ENCODE measurements at places on chromosomes 2 and 18. TPM values are rescaled to one million over a fixed set of nuclear protein-coding genes. Genes with fewer than 3 reads are reported as not detected.

ITGB6 gene
- not detected for total RNA-seq

HOXD11 gene
- total RNA-seq: not detected

TLX2 gene
- total RNA-seq: not detected

PLGLB1 gene
- total RNA-seq: 0.75 TPM

NT5DC4 gene
- not detected for total RNA-seq

FIGN gene
- total RNA-seq: 6.6 TPM

CD207 gene
- not detected for total RNA-seq

EMILIN1 gene
- total RNA-seq: 16.6 TPM

CCNYL1 gene
- total RNA-seq: 47.3 TPM

DLGAP1 gene
- total RNA-seq: 0.81 TPM

DNA sequence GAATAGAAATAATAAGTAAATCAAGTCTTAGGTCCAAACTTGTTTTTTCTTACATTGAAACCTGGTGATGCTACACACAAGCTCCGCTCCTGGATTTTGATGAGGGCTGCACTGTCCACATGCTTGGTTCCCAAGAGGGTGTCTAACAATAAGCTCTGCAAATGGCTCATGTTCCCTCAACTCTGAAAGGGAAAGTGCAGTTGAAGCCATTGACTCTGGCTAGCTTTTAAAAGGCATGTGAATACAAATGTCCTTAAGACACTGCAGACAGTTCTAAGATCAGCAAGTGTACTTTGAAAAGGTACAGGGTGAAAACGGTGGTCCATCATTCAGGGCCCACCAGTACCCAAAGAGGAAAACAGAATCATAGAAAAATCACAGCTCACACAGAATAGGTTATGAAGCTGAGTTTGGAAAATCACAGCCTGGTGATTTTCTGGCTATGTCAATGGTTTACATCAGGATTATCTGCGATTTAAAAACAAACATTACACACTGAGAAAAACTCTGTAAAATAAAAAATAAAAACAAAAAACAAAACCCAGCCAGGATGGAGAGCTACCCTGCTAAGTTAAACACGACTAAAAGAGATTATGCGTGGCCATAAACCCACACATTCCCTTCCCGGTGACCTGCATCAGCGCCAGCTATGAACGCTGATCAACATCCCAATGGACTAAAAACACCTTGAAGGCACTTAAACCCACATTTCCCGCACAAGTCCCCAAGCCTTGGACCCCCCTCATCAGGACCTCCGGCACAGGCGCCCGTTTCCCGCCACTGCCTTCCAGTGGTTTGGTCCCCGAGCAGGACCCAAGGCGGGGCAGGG is 554 bp downstream of the PFN4 start:
- peak overlapping the region; percentile 50 for H3K4me3 ChIP-seq
- H3K27ac ChIP-seq: peak overlapping the region; percentile 77
- peaks cover 22% of the 10 kb centered on the region for H3K4me1 ChIP-seq
- no peaks in the 10 kb centered on the region for H3K36me3 ChIP-seq
- no peaks in the 10 kb centered on the region for H3K27me3 ChIP-seq

- no peak for DNase-seq
- no peak overlapping the region for H3K4me3 ChIP-seq
- H3K4me1 ChIP-seq: no peaks in the 10 kb centered on the region
- no peaks in the 10 kb centered on the region for H3K36me3 ChIP-seq
- no peaks in the 10 kb centered on the region for H3K27me3 ChIP-seq
These were observed 292.6 kb upstream of the CYRIA start for GRCh38 chr2:16958266-16958665.

- H3K27ac ChIP-seq: no peak overlapping the region
- no peak for DNase-seq
- no peaks in the 10 kb centered on the region for H3K36me3 ChIP-seq
- H3K27me3 ChIP-seq: peaks cover 3% of the 10 kb centered on the region
These were observed 20.0 kb downstream of the GREB1 start for GRCh38 chr2:11553661-11554398.

DNA sequence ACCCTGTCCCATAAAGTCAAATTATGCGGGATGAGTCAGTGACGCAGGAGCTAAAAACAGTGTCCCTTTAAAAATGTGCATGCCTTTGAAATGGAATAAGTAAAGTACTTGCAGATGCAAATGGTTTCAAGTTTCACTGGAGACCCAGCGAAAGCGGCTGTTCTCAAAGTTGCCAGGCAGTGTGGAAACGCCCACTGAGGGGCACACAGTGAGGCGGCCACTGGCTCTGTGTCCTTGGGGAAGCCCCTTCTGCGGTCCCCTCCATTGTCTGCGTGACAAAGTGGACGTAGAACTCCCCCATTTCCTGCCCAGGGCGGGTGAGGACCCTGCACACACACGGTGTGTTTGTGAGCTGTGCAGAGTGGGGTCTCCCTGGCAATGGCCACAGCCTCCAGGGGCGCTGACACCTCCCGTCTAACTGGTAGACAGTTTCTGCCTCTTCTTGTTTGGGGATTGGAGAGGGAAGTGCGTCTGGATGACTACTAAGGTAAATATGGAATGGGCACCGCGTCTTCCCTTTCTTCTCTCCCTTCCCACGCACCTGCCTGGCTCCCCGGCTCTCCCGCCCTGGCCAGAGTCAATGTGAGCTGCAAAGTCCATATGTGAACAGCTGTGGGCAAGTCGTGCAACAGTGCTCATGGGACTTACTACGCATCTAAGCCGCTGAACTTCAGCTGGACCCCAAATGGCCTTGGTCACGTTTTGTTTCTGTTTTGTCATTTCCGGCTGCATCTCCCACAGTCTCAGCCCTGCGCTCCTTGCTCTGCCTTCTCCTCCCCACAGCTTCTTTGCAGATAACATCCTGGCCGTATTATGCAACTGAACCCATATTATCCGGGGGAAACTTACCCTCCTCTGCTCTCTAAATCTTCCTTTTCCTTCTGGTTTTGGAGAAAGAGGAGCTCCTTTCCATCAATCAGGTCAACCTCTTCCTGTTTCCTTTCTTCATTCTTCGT is 33.7 kb upstream of the ZNF516 start:
- H3K4me1 ChIP-seq: no peaks in the 10 kb centered on the region
- no peaks in the 10 kb centered on the region for H3K36me3 ChIP-seq
- H3K27ac ChIP-seq: no peak overlapping the region
- DNase-seq: no peak
- peaks cover 6% of the 10 kb centered on the region for H3K27me3 ChIP-seq

DNA sequence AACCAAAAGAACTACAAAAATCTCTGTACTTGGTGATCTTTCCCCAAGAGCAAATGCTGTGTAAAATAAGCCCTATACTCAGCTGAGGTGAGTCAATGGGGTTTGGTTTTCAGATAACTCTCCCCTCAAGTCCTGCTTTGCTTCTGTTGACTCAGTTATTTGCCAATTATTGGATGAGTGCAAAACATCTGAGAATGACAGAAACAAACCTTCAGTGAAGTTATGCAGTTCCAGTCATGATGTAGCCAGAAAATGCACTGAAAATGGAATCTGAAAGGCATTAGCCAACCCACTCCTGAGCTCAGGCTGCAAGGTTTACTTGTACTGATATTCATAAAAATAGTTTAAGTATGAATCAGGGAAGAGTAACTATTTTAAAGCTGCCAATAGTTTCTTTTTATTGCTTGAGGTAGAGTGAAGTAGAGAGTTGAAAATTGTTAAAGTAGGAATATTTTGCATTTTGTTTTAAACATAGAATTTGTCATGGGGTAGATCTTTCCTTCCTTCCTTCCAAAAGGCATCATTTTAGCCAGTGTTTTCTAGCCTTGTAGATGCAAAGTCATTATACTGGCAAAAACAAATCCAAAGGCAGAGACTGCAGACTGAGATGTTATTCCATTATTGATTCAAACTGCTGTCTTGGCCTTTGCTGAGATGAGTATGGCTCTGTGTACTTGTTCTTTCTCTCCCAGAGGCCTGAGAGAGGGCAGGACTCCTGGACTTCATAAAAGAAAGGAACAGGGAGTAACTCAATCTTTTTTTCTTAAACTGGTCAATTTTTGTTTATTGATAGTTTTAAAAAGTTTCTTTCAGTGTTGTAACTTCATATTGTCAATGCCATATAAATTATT is 215.3 kb downstream of the RND3 start:
- H3K4me1 ChIP-seq: peaks cover 7% of the 10 kb centered on the region
- H3K27me3 ChIP-seq: no peaks in the 10 kb centered on the region
- no peaks in the 10 kb centered on the region for H3K36me3 ChIP-seq
- DNase-seq: no peak

DNA sequence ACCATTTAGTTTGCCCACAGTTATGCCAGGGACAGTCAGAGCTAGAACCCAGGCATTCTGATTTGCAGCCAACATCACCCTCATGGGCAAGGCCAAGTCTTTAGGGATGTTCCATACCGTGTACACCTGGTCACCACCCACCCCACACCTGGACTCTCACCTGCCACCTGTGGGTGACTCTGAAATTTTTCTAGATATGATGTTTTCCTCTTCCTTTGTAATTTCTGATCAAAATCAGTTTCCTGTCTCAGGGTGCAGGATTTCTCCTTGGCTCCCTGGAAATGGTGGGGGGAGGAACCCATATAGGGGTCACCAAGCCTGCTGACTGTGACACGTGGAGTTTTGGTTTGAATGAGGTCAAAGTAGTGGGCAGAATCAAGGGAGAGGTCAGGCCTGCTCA is 138.2 kb downstream of the ACOXL start:
- no peak overlapping the region for H3K27ac ChIP-seq
- H3K36me3 ChIP-seq: no peaks in the 10 kb centered on the region
- no peaks in the 10 kb centered on the region for H3K4me1 ChIP-seq

DNA sequence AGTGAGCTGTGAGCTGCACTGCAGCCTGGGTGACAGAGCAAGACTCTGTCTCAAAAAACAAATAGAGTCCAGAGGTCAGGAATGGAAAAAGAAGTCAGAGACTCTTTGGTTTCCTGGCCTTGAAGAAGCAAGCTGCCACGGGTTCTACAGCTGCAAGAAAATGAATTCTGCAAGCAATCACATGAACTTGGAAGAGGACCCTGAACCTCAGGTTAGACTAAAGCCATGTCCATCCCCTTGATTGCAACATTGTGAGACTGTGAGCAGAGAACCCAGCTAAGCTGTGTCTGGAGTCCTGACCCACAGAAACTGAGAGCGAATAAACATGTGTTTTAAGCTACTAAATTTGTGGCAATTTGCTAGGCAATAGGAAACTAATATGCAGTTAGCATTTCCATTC is 12.9 kb upstream of the MIB1 start:
- H3K4me3 ChIP-seq: no peak overlapping the region
- no peaks in the 10 kb centered on the region for H3K27me3 ChIP-seq
- no peaks in the 10 kb centered on the region for H3K36me3 ChIP-seq
- DNase-seq: no peak
- no peak overlapping the region for H3K27ac ChIP-seq

GRCh38 chr18:63977040-63977439 is 7.2 kb downstream of the SERPINB8 start:
- no peaks in the 10 kb centered on the region for H3K27me3 ChIP-seq
- H3K27ac ChIP-seq: no peak overlapping the region
- DNase-seq: no peak
- H3K4me1 ChIP-seq: peaks cover 2% of the 10 kb centered on the region
- no peak overlapping the region for H3K4me3 ChIP-seq
- H3K36me3 ChIP-seq: peaks cover 7% of the 10 kb centered on the region

DNA sequence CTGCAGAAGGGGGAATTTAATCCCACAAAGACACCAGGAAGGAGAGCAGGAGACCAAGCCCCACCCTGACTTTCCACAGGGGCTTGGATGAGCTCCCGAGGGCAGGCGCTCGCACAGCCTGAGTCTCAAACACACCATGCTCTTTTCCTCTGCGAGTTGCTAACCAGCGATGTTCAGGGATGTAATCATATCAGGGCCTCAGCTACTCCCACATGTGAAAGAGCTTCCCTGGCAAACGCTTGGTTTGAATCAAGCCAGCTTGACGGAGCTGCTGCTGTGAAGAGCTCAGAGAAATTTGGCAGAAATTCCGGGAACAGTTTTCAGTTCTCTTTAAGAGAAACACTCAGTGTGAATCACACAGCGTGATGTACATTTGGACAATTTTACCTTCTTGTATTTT is 385.8 kb downstream of the GALR1 start:
- no peaks in the 10 kb centered on the region for H3K27me3 ChIP-seq
- no peak overlapping the region for H3K27ac ChIP-seq
- no peak for DNase-seq
- H3K4me1 ChIP-seq: no peaks in the 10 kb centered on the region
- H3K4me3 ChIP-seq: no peak overlapping the region

- peak overlapping the region; percentile 2 for H3K27ac ChIP-seq
- H3K27me3 ChIP-seq: no peaks in the 10 kb centered on the region
- peak; percentile 51 for DNase-seq
These were observed 52.9 kb upstream of the NABP1 start for GRCh38 chr2:191625016-191625415.

- H3K4me1 ChIP-seq: no peaks in the 10 kb centered on the region
- H3K4me3 ChIP-seq: no peak overlapping the region
- no peak overlapping the region for H3K27ac ChIP-seq
- no peak for DNase-seq
- no peaks in the 10 kb centered on the region for H3K27me3 ChIP-seq
These were observed 63.6 kb upstream of the HDAC4 start for GRCh38 chr2:239464166-239465016.

DNA sequence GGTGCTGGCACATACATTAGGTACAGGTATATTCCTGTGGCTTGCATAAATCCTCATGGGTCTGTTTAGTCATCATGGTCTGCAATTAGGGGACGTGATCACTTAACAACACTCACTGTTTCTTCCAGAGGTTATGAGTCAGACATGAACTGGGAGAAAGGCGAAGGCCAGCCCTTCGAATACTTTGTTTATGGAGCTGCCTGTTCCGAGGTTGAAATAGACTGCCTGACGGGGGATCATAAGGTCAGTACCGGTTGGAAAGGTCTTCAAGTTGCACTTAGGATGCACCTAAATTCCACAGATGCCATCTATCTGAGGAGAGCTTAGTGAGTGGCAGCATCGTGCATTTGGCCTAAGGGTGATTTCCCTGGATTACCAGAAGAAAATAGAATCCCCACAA is 76.9 kb downstream of the AOX1 start:
- no peak for DNase-seq
- no peak overlapping the region for H3K4me3 ChIP-seq
- no peaks in the 10 kb centered on the region for H3K36me3 ChIP-seq
- no peaks in the 10 kb centered on the region for H3K4me1 ChIP-seq

- H3K4me1 ChIP-seq: peaks cover 12% of the 10 kb centered on the region
- no peaks in the 10 kb centered on the region for H3K36me3 ChIP-seq
- DNase-seq: no peak
- H3K4me3 ChIP-seq: no peak overlapping the region
- no peaks in the 10 kb centered on the region for H3K27me3 ChIP-seq
- no peak overlapping the region for H3K27ac ChIP-seq
These were observed 132.8 kb downstream of the ARHGAP15 start for GRCh38 chr2:143261986-143262385.

DNA sequence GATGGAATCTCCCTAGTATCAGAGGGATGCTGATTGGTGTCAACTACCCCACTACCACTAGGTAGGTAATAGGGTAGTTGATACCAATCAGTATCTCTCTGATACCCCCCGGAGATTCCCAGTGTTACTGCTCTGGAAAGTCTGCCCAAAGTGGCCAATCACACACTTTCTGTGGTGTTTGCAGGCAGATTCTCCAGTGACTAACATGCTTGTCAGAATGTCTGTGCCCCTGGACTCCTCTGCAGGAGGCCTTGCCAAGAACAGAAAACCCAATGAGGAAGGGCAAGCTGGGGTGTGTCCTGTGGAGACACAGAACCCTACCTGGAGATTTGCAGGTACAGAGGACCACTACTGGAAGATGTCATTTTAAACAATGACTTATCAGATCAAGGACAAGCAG is 135.1 kb downstream of the RIT2 start:
- no peak overlapping the region for H3K4me3 ChIP-seq
- no peaks in the 10 kb centered on the region for H3K4me1 ChIP-seq
- H3K36me3 ChIP-seq: no peaks in the 10 kb centered on the region
- no peak overlapping the region for H3K27ac ChIP-seq
- DNase-seq: no peak
- no peaks in the 10 kb centered on the region for H3K27me3 ChIP-seq

- no peak for DNase-seq
- no peaks in the 10 kb centered on the region for H3K27me3 ChIP-seq
- no peak overlapping the region for H3K4me3 ChIP-seq
- no peaks in the 10 kb centered on the region for H3K4me1 ChIP-seq
These were observed 102.1 kb upstream of the LMAN1 start for GRCh38 chr18:59461171-59461570.
